Activated T-helper 2 cell treated with anti-CD3 and anti-CD28 coated beads, Interferon-gamma antibody, Interleukin-2, Interleukin-4, amounts not matched to agents 10 μg/mL and 5 μg/mL and 100 μg/mL, durations not matched to agents 14 hours and 24 hours and 36 hours (primary cell): ENCODE measurements at places on chromosomes 5 and 9. TPM values are rescaled to one million over a fixed set of nuclear protein-coding genes. Genes with fewer than 3 reads are reported as not detected.

DNA sequence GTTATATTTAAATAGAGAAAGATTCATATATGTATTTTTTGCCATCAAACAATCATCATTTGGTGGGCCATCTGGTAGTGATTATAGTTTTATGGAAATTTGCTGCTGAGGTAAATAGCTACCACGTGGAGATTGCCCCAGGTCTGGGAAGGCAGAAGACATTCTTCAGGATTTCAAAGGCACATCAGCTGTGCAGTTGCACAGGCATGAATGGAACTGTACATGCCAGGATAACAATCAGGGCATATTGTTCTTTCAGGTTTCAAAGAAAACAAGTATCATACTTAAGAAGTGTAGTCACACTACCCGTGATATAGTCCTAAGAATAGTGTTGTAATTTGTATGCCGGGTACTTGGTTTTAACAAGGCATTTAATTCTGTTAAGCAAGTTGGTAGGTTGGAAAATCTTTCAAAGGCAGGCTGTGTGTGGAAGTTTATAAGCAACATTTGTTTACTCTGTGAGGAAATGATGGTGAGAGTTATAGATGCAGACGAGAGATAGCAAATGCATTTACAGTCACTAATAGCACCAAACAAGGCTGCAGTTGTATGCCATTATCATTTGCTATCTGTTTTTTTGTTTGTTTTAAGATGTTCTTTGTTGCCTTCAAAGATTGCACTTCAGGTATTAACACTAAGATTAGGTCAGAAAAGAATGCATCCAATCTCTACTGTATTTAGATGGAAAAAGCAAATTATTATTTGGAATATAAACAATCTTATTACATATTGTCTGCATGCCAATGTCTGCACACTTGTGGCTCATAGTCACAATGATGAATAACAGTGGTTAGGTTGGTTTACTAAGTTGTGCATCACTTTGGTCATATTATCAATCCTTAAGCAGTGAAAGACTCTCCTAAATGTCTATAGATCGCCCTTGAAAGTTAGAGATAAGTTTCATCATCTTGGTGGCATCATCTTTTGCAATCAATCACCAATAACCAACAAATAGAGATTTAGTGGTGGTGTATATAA is 55.3 kb downstream of the RPS23 start:
- H3K27me3 ChIP-seq = no peaks in the 10 kb centered on the region
- peaks cover 7% of the 10 kb centered on the region for H3K4me1 ChIP-seq
- no peak overlapping the region for H3K27ac ChIP-seq
- no peak for DNase-seq
- H3K4me3 ChIP-seq = no peak overlapping the region

- H3K36me3 ChIP-seq = no peaks in the 10 kb centered on the region
- no peak overlapping the region for H3K4me3 ChIP-seq
- peaks cover 20% of the 10 kb centered on the region for H3K4me1 ChIP-seq
- no peaks in the 10 kb centered on the region for H3K27me3 ChIP-seq
- DNase-seq = no peak
These were observed 204.4 kb downstream of the GLIS3 start for GRCh38 chr9:4095484-4095883.

SLC36A2 gene
- total RNA-seq = not detected in 2 replicates

DNA sequence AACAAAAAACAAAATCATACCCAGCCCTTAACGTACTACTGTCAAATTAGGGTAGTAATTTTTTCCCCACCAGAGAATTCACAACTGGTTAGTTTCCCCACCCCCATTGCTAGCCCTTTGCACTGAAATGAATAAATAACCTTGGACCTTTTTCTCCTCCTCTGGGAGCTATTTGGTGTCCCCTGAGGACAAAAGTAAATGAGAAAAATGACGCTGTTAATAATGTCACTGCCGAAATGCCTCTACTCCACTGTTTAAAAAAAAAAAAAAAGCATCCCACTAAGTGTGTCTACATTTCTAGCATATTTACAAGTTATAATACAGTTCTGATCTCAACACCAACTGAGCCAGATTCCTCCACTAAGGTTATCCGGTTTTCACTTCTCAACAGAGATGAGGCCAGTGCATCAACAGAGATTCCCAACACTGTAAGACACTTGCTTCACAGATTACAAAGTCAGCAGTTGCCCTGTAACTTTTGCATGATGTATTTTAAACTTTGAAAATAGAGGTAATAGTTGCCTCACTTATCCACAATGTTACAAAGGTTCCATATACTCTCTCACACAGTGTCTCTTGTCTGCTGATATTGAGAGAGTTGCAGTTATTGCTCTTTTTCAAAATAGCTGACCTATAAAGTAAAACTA is 5.1 kb upstream of the NFIB start:
- peaks cover 67% of the 10 kb centered on the region for H3K27me3 ChIP-seq
- H3K36me3 ChIP-seq = peaks cover 3% of the 10 kb centered on the region
- H3K27ac ChIP-seq = no peak overlapping the region
- H3K4me3 ChIP-seq = no peak overlapping the region
- peaks cover 29% of the 10 kb centered on the region for H3K4me1 ChIP-seq
- DNase-seq = no peak

RNF44 gene
- 64.7 and 70.3 TPM in 2 replicates for total RNA-seq
